ENCODE measurements at places on chromosomes 6 and 20.

DNA sequence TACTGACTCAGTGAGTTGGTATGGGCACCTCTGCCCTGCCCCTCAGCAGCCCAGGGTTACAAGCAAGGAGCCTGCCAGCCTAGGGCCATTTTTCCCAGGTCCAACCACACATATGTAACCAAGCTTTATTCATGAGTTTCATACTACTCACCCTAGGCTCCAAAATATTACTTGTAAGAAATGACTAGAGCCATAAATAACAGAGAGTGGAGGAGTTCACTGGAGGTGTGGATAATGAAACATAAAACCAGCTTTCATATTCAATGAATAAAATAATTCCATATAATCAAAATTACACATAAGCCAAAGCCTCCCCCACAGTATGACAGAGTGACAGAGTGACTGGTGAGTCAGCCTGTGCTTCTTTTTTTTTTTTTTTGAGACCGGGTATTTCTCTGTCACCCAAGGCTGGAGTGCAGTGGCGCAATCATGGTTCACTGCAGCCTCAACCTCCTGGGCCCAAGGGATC lies 229.8 kb upstream of the SASH1 start:
- DNase-seq = no peak

- peak; percentile 85 for DNase-seq
These were observed 697 bp downstream of the PPT2 start for GRCh38 chr6:32154514-32155161.

- no peak for DNase-seq
These were observed 21.6 kb upstream of the MCM3 start for GRCh38 chr6:52305948-52306767.

DNA sequence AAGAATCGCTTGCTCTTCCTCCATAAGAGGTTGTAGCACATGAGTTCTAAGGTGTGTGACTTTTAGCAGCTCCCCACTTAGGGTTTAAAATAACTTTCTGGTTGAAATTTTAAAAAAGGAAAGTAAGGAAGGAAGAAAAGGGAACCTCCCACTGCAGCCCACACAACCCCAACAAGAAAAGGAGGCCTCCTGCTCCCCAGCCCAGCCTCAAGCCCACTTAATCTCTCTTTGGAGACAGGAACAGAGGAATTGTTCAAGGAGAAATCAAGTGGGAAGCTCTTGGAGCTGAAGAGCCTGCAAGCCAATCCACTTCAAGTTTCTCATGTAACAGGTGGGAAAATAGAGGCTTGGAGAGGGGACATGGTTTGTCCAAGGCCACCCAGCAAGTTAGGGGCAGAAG lies 39.1 kb upstream of the PREX1 start:
- DNase-seq = no peak

- no peak for DNase-seq
These were observed 16.8 kb upstream of the RALY start for GRCh38 chr20:33976959-33977358.

DNA sequence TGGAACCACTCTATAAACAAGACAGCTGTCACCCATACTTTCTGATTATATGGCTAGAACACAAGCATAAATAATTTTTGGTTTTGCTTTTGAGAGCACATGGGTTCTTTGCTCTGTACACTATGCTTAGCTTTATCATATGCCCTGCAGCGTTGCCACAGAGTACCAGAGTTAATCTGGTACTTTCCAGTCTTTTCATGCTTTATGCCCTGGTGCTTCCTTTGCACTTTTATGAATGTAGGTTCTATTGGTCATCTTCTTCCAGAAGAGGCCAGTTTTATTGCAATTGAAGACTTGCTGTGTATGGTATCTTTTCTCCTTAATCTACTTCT lies 20.8 kb downstream of the SHLD1 start:
- no peak for DNase-seq

DNA sequence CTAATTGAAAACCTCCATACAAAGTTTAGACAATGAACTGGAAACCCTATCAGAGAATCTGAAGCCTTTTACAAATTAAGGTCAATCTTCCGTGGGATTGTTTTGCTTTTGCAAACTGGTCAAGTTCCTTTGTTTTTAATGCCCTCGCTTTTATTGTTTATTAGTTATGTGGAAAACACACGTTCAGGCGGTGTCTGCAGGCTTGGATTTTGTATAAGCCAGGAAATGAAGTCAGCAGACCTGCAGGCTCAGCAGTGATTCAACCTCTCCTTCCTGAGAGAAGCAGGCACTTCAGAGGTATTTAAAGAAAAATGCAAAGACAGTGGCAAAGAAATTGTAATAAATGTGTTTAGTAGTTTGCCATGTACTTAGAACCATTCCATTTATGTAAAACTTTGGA lies 103.4 kb upstream of the PDE10A start:
- no peak for DNase-seq

- DNase-seq = no peak
These were observed 25.9 kb downstream of the MTO1 start for GRCh38 chr6:73487473-73487872.

- DNase-seq = no peak
These were observed 90.5 kb upstream of the PAX1 start for GRCh38 chr20:21614980-21615379.

- no peak for DNase-seq
These were observed 13.7 kb upstream of the ZNF318 start for GRCh38 chr6:43383021-43383667.

GRCh38 chr20:61667056-61667792 lies 398.5 kb downstream of the TAF4 start:
- no peak for DNase-seq

DNA sequence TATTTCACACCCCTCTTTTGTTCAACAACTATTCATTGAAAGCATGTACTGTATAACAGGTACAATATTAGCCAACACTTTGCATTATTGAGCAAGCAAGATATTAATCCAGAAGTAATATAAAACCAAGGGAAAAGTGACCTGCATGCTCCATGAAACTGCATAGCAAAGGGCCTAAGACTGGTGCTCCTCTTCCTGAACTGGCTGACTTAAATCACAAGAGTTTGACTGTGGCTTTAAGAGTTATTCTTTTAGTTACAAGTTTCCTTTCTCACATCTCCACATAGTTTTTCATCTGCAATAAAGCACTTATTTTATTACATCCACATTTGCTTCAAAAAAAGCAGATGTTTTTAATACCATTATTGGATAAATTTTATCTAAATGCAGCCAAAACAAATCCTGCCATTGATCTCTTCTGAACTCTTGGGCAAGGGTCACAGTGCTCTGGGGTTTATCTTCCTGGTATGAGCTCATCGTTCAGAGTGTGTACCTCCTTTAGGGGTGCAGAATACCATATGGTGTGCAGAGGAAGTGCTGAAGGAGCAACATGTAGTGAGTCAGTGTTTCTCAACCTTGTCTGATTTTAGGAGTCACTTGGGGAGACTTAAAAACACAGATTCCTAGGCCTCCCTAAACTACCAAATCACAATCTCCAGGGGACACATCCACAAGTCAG lies 1225.9 kb upstream of the MAP3K7 start:
- DNase-seq = no peak

DNA sequence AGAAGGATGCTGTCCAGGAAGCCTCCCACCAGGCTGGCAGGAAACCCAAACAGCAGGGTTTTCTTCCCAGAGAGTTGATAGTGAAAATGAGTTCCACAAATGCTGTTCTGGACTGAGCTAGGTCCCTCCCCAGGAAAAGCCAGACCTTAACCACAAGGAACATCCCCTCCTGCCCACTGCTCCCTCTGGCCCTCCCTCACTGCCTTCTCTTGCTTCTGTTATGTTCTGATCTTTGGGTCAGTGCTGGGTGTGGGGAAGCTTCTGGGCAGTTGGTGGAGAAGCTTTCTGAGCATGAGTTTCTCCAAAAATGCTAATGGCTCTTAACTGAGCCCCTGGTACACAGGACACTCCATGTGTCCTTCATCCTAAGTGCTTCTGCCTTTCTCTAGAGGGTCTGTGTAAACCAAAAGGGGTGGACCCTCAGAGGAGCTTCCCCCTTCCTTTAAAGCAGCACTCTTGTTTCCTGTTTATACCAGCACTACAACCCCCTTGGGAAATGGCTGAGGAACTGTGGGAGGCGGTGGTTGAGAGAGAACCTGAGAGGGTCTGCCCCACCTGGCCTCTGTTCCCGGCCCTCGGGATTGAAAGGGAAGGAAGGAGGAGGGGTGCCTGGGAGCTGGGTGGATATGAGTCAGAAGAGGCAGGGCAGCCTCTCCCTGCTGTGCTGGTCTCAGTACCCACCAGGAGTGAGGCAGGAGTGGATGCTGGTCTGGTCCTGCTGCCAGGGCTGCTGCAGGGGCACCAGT lies 42.0 kb downstream of the CDS2 start:
- peak; percentile 23 for DNase-seq

GRCh38 chr20:50247196-50248094 lies 56.8 kb downstream of the CEBPB start:
- no peak for DNase-seq

DNA sequence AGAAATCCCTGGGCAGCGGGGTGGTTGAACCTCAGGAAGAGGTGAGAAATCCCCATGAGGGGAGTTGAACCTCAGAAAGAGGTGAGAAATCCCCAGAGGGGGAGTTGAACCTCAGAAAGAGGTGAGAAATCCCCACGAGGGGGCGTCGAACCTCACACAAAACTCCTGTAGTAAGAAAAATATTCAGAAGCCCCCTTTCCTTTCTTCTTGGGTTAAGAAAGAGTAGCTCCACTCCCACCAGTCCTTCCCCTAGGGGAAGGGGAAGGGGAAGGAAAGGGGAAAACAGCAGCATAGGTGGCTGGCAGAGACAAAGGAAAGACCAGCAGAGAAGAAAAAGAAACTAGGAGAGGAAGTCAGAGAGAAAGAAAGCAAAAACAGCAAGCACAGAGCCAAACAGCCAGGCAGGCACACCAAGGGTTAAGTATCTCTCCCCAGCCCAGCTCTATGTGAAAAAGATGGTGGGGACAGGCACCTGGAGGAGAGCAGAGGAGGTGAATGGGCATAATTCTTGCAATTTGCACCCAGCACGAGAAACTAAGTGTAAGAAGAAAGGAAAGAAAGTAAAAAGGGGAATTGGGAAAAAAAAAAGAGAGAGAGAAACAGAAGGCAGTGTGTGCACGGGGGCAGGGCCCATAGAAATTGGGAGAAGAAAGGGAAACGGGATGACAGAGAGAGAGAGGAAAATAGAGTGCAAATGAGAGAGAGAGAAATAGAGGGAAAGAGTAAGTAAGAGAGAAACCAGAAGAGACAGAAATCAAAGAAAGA lies 88.2 kb downstream of the PLG start:
- no peak for DNase-seq

DNA sequence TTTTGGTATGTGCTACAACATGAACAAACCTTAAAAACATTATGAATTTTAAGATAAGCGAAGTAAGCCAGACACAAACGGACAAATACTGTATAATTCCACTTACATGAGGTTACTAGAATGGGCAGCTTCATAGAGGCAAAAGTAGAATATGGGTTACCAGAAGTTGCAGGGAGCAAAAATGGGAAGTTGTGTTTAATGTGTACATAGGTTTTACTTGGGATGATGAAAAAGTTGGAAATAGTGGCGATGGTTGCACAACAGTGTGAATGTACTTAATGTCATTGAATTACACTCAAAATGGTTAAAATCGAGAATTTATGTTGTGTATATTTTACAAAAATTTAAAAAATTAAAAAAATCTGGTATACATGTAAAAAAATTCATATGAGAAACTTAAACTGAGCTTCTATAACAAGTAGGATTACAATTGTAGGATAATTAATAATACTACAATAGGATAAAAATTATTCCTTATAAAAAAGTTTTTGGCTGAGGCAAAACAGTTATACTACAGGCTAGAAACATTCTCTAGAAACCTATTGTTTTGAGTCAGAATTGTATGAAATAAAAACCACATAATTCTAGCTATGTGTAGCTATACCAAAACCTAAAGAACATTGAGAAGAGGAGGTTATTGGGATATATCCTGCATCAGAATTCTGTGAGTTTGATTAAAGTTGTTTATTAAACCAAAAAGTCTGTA lies 24.8 kb upstream of the DYNLRB1 start:
- no peak for DNase-seq

GRCh38 chr6:170089963-170090362 lies 200.9 kb downstream of the DLL1 start:
- no peak for DNase-seq

GRCh38 chr6:112061605-112062004 lies 7.7 kb downstream of the CCN6 start:
- DNase-seq = no peak

DNA sequence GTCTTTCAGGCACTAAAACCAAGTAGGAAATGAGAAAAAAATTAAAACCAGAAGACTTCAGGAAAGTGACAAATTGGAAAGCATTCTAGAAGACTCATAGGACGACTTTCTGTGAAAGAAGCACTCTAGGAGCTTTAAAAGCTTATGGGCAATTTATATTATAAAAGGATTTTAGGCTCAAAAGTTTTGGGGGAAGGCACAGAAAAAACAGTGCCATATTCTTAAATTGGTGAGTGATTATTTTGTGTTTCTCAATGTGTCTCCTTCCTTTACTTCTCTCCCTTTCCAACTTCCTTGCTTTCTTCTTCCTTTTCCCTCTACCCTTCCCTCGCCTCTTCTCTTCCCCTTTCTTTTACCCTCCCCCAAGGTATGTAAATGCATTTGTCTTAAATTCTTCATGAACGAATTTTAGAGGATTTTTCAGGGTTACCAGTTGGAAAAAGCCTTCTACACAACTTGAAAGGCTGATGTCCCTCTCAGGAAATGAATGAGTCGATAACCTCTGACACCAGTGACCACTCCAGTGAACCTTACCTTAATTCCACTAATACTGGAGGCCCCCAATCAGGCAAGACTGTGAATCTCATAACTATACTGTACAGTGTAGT lies 2.6 kb upstream of the LIN28B start:
- no peak for DNase-seq

DNA sequence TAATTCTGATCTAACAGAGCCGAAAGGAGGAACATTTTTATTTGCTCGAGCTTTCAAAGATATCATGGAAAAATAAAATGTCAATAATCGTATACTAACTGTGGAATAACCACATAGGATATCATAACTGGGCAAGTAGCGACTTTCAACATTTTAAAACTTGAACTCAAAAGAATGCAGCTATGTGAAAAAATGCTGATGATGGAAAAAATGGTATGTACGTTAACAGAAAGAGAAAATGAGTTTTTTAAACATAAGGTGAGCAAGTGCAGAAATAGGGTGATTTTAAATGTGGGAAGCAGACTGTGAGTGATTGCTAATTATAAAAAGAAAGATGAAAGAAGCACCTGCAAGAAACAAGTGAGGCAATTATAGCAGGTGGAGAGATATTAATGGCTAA lies 238.3 kb upstream of the HSF2 start:
- DNase-seq = no peak

DNA sequence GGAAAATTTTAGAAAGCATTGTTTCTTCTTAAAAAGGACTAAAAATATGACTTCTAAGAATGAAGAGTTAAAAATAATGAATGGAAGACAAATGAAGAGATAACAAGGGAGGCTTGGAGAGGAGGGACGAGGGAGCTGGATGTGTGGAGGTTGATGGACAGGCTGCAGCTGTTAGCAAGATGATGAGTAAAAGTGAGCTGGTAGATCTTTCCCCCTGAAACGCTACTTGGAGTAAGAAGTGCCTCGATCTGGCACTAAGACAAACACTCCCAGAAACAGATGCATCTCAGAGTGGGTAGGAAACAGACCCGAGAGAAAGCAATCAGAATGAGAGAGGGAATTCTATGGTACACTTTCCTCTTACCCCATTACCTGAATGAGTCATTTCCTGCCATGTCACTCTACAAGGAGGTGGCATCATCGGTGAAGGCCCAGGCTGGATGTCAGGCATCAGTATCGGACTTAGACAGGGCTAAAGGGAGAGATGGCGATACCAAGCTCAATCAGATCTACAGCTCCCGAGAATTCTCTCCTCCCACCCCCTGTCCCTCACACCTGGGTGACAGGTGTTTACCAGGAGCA lies 154.1 kb upstream of the BMP2 start:
- DNase-seq = no peak

Data from COR-L47 (cell line).